Kasumi-1 (cell line): ENCODE measurements at places on chromosomes 7 and 10.

- DNase-seq: no peak
Measured at GRCh38 chr10:71975087-71975870, 11.1 kb downstream of the CHST3 start.

- no peak for DNase-seq
Measured at GRCh38 chr7:139078399-139078798, 31.1 kb downstream of the ZC3HAV1 start.

GRCh38 chr7:51444936-51445335 is 128.3 kb upstream of the COBL start:
- no peak for DNase-seq

DNA sequence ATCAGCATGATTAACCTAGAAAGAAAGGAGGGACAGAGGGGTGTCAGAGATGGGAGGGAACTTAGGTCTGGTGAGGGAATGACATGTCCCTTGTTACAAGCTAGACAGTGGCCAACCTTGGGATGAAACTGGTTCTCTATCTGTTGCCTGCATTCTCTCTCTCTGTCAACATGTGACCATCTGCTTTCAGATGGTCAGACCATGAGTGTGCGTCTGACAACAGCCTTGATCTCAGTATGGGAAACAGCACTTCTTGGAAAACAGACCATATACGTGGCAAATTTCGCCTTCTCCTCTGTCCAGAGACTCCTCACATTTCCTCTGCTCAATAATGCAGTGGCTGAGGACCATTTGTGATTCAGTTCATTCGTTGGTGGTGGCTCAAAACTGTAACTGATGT is 845.9 kb downstream of the TYW1 start:
- no peak for DNase-seq

- no peak for DNase-seq
Measured at GRCh38 chr7:80611353-80611752, 27.1 kb upstream of the CD36 start.

DNA sequence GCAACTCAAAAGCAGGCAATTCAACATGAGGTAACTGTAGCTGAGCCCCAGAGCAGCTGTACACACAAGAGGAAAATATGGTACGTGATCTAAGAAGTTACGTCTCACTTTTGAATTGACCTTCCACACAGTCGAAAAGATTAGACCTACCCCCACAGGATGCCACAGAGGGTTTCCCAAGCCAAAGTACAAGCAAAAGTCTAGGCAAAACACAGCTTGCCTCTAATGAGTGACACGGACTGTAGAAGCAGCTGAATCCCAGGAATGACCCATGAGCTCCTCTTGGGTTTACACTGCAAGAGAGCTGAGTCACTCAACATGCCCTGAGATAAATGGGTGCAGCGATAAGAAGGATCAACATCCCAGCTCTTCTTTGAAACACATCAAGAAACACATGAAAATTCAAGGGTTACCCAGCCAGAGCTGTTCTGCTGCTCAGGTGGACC is 9.8 kb downstream of the CREB3L2 start:
- no peak for DNase-seq
